Stimulated activated CD4-positive, alpha-beta T cell treated with anti-CD3 and anti-CD28 coated beads, TNF-alpha, amount 100 ng/mL, for 24 hours (primary cell): ENCODE measurements at places on chromosomes 13 and 19.

DNA sequence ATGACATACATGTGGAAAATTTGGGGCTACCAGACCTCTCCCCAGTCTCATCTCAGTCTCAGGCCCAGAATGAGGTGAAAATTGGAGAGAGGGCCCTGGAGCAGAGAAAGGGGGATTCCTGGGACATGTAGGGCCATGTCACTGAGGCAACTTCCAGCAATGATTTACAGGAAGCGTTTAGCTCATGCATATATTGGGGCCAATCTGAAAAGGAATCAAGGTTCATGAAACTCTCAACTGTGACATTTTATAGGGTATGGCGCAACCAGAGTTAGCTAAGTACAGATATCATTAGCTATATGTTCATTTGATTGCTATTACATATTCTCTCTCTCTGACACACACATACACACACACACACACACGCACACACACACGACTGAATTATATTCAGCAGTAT, 86.3 kb downstream of the RNASEH2B start:
- DNase-seq = no peak

DNA sequence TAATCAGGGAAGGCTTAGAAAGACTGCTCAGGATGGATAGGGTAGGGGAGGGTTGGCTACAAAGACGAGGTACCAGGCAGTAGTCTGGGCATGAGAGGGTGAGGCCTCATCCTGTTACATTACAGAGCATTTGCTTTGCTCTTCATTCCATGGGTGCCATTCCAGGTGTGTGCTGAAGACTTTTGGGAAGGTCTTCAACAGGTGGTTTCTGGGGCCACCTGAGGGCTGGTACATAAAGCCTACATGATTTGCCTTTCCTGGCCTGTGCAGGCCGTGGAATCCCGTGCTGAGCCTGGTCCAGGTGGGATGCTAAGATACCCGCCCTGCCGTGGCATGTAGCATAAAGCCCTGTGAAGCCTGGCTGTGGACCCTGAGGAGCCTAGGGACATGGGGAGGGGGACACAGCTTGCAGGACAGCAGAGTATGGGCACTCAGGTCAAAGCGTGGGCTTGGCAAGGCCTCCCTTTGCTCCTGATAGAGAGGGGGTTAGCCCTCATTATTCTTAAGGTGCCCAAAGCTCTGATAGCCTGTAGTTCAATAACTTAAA, 55.6 kb upstream of the ZNF536 start:
- DNase-seq = no peak

DNA sequence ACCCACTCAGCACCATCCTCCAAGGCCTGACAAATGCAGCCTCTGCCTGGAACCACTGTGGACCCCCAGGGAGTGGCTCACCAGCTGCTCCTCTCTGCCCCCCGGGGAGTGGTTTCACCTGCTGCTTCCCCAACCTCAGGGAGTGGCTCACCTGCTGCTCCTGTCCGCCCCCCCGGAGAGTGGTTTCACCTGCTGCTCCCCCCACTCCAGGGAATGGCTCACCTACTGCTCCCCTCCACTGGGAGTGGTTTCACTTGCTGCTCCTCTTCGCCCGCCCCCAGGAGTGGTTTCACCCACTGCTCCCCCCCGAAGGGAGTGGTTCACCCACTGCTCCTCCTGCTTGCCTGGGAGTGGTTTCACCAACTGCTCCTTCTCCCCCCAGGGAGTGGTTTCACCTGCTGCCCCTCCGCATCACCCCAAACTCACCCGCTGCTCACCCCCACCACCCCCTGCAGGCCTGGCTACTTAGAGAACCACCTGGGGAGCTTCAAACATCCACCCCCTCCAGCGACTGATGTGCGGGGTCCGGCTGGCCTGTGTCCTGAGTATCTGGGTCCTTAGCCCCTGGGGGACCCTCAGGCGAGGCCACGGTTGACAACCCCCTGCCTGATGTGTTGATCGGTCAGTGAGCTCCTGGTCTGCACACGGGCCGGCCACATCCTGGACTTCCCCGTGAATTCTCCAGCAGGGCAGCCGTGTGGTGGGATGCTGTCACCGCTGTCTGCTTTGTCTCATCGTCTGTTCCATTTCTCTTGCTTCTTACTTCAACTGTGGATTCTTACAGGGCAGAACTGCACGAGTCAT, 14.6 kb upstream of the TMEM255B start:
- DNase-seq = no peak

DNA sequence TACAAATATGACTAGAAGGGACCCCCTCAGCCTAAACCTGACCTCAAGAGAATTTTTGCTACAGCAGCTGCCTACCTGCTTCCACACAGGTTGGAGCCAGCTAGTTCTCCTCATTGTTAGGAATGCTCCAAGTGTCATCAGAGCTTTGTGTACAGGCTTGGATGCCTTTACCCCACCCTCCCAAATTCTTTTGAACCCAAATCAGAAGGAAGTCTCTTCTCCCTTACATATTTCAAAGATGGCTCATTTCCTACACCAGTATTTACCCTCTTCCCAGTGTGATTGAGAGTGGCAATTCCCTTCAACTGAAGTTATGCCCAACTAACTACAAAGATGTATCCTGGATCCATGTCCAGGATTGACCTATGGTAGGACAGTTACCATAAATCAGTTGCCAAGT, 323.2 kb downstream of the OXGR1 start:
- no peak for DNase-seq

GRCh38 chr19:15780610-15781418, 6.6 kb upstream of the OR10H5 start:
- DNase-seq = no peak

GRCh38 chr13:82947683-82948082, 934.6 kb downstream of the SLITRK1 start:
- DNase-seq = no peak

GRCh38 chr19:31543456-31543855, 194.2 kb upstream of the TSHZ3 start:
- no peak for DNase-seq

DNA sequence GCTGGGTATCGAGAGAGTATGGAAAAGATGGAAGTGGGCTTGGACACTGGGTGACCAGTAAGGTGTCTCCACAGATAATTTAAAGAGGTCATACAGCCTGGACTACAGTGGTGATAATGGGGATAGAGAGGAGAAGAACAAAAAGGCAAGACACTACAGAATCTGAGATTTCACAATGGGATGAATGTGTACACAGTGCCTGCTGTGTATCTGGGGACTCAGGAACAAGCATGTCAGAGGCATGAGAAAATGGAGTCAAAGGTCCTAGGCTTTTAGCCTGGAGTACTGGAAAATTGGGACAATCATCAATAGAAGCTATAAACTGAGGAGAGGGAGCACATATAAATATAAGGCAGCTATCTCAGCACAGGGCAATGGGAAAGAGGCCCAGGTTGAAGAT, 69.4 kb downstream of the TSC22D1 start:
- DNase-seq = no peak

- no peak for DNase-seq
These were observed 32.5 kb downstream of the ZNF567 start for GRCh38 chr19:36719687-36720556.

- DNase-seq = no peak
These were observed 68.1 kb downstream of the ABCC4 start for GRCh38 chr13:95233026-95233635.

GRCh38 chr13:43787997-43788396, 1.2 kb upstream of the ENOX1 start:
- no peak for DNase-seq

DNA sequence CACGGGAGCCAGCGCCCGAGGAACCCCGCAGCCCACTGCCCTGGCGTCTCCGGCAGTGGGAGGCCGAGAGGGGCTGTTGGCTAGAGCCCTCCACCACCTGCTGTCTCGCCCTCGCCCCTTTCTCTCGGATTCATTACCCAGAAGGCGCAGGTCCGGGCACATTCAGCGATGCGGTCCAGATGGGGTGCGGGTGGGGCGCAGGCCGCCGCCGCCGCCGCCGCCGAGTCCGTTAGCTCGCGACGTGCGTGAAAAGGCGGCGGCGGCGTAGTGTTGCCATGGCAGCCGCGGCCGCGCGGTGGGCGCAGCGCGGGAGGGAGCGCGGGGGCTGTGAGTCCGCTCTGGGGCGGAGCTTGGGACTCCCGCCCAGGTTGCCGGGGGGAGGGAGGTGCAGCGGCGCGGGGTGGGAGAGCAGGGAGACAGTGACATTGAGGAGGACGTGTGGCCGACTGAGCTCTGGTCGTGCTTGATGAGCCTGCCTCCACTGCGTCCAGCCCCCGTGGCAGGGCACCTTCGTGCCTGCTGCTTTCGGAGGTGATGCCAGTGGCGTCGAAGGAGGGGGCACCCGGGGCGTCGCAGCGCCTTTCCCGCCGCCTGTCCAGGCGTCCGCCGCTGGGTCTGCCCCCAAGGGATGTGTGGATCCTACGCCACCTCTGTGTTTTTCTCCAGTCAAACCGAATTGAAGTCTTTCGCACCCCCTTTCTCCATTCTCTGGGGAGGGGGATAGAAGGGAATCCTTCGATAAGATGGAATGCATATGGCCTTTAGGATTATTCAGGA, at the start of gene KATNAL1:
KATNAL1 (minus strand) TSS at position 358 of the 777 bp plus-strand sequence. CDS start 23,774 bp downstream, outside the sequence.
- DNase-seq = peak; percentile 68

- DNase-seq = no peak
These were observed 518.0 kb upstream of the SGCG start for GRCh38 chr13:22662771-22663170.

DNA sequence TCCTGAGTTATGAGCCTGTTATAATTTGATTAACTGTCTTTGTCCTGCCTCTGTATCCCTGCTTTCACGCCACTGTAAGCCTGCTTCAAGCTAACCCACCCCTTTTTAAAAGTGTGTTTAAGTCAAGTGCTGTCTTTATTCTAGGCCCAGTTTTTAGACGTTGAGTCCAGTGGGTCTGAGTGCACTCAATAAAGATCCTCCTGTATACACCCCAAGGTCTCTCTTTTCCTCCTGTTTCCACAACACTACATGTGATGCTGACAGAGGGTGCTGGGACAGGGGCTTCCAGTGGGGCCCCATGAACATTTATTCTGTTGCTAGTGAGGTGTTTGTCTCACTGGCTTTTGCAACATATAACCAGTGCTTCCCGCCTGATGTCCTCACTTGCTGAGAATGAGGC, 6.7 kb upstream of the F2RL3 start:
- DNase-seq = no peak

- no peak for DNase-seq
These were observed 637.0 kb upstream of the SLC10A2 start for GRCh38 chr13:103703246-103703645.

DNA sequence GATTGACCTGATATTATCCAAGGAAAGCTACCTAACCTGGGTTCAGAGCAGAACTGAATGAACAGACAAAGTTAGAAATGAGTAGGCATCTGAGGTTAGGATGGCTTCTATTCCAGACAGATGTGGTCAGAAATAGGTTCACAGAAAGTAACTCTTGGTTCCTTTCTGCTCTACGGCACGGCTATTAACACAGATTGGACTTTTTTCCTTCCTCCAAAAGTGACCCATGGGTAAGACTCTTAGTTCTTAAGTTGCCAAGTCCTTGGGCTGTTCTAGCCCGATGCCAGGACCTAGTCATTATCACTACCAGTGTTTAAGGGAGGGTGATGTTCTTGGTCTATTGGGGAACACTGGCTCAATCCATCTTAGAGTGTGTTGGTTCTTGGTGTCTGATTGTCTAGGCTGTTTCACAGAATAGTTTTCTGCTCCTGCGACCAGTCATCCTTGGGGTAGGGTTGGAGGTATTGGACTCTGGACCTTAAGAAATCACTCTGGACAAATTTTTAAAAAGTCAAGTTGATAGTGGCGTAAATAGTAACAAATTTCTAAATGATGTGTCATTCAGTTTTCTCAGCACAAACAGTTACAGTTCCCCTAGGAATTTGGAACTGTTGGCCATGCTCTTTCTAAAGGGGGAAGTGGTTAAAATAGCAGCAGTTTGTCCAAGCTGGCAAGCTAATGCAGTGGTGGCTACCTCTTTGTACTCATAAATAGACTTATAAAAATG, 60.1 kb upstream of the MYCBP2 start:
- no peak for DNase-seq

DNA sequence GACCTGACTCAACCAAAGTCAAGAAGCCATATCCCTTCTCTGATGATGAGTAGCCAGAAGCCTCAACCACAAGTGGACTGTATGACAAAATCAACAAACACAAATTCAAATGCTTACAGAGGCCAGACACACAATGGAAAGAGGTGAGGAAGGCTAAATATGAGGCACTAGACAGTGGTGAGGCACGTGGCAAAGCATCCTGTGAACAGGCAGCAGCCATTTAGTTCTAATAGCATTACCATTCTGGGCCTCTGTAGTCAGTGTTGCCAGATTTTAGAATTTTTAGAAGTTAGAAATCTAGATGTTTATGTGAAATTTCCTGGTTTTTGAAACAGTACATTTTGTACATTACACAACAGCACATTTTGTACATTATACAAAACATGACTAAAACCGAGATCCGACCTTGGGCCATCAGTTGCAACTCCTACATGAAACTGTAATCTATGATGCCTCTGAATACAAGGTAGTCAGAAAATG, 403.3 kb downstream of the COG6 start:
- no peak for DNase-seq

DNA sequence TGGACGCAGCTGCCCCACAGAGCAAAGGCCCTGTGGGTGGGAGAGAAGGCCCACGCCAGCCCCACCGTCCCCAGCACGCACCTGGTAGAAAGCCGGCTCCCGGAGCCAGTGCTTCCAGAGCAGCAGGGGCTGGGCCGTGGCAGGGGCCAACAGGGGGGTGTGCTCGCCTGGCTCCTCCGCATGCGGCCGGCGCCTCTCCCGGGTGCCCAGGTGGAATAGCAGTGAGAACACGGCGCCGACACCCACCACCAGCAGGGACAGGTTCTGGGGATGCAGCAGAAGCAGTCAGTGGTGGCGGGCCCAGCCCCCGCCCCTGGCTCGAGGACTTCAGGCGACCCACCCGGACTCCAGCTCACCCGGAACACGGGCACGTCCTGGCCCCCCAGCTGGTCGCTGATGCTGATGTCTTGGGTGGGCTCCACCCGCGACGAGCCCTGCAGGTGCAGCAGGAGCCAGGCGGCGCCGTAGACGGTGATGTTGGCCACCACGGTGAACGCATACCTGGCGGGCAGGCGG, 8.9 kb downstream of the TEKTIP1 start:
- DNase-seq = no peak

GRCh38 chr19:46975011-46975924, 44.4 kb upstream of the NPAS1 start:
- DNase-seq = no peak

DNA sequence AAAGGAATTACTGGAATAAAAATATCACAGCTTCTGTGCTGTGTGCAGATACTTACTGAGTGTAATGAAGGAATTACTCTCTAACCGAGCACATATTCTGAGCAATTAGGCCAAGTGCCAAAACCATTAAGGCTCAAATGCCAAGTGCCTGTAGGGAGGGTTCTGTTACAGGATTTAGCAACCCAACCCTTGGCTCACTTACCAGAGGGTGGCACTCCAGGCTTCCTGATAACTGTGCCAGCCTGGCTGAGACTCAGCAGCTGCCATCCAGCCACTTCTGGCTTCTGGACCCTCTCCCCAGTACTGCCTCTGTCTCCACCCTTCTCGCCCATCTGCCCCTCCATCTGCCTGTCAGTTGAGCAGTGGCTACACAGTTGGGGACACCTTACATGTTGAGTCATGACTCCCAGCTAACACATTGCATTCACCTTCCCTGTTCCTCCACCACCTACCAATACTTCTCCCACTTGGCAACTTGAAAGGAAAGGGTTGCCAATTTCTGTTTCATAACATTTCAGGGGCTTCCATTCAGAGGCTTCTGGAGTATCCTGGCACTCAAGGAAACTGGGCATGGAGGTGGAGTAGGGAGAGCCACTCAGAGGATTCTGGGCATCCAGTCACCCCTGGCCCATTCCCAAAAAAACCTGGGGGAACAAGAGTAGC, 110.5 kb downstream of the COG6 start:
- no peak for DNase-seq
